ENCODE measurements at places on chromosomes 11 and 22.

GRCh38 chr22:32236970-32237369 is 18.2 kb downstream of the SLC5A4 start:
- DNase-seq = no peak

DNA sequence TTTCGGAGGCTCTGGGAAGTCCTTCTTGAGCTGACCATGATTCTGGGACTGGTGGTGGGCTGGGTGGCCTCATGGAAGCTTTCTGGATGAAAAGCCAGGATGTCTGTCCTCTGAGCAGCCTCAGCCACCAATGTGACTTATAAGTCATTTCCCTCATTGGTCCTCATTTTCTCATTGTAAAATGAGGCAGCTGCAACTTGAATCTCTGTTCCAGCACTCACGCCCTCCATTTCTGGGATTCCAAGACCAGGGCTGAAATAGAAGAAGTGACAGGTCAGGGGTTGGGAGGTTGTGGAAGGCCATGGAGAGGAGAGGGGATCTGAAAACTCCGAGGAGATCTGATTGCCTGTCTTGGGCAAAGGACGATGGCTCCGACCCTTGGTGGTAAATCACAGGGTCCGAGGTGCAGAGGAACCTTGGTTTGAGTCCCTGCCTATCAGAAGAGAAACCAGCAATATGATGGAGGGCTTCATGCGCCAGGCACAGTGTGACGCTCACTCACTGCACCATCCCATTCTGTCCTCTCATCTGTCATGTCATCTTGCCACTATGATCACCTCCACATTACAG is 38.3 kb downstream of the TSPAN18 start:
- no peak for DNase-seq

DNA sequence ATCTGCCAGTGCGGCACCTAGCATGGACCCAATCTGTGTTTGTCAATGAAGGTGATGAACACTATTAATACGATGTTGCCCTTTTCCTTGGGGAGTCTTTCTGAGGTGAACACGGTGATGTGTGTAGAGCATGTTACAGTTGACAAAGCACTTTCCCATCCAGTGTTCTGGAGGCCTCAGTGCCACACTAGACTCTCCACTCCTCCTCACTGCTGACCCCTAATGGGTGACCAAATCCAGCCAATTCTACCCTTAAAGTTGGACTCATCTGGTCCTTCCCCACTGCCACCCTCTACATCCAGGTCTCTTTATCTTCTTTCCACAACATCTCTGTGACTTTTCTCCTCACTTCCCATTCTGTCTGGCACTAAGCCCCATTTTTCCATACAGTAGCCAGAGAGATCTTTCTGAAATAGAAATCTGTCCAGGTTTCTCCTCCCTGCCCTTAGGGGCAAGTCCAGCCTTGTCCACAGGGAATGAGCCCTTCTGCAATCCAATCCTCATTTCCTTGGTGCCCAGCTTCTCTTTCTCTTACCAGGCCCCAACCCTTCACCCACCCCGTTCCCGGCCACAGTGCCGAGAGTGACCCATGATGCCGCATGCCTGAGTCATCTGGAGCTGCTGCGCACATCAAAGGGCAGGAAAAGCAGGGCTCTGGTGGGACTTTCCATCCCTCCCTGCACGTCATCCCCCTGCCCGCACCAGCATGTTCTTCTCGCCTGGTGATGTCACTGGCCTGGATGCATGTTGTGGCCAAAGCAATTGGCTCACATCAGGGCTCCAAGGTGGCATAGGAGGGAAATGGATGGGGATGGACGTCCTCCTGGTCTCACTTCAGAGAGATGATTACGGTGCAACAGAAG is 64.2 kb downstream of the RASSF10 start:
- DNase-seq = no peak

GRCh38 chr11:95487391-95487790 is 256.4 kb upstream of the SESN3 start:
- no peak for DNase-seq

- DNase-seq = no peak
Observed at GRCh38 chr11:101083335-101083734, 46.3 kb downstream of the PGR start.
